Osteoblast (primary cell): ENCODE measurements at places on chromosomes 11 and 22. TPM values are rescaled to one million over a fixed set of nuclear protein-coding genes. Genes with fewer than 3 reads are reported as not detected.

DNA sequence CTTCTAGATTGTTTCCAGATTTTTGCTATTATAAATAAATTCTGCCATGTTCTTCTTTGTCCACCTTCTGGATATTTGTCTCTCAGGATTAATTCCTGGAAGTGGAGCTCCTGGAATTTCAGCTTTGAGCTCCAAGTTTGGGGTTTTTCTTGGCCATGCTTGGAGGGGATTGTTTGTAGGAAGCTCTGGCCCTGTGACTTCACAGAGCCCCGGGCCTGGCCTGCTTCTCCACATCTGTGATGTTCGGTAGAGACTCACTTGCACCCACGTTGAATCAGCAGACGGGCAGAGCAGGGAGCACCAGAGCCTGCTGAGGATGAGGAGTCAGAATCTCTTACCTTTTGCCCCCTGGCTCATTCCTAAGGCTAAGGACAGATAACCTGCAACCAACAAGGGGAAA, 35.7 kb downstream of the LRRC32 start:
- DNase-seq = no peak

- peak; percentile 87 for DNase-seq
Observed at GRCh38 chr22:35540595-35541253, at the start of gene RASD2. RASD2 (plus strand) TSS chr22:35540831; CDS start chr22:35546810, 5,979 bp downstream.

GRCh38 chr11:15149050-15149449, 34.3 kb downstream of the INSC start:
- no peak for DNase-seq

DNA sequence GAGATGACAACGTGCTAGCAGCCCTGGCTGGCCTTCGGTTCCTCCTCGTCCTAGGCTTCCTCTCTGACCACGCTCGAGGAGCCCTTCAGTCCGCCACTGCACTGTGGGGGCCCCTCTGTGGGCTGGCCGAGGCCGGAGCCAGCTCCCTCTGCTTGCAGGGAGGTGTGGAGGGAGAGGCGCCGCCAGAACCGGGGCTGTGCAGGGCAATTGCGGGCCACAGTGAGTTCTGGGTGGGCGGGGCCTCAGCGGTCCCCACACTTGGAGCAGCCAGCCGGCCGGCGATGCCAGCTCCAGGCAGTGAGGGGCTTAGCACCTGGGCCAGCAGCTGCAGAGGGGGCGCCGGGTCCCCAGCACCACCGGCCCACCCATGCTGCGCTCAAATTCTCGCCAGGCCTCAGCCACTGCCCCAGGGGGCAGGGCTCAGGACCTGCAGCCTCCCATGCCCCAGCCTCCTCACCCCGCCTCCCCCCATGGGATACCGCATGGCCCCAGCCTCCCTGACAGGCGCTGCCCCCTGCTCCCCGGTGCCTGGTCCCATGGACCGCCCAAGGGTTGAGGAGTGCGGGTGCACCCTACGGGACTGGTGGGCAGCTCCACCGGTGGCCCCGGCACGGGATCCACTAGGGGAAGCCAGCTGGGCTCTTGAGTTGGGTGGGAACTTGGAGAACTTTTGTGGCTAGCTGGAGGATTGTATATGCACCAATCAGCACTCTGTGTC, 399.4 kb downstream of the LUZP2 start:
- no peak for DNase-seq

- DNase-seq = peak; percentile 64
Observed at GRCh38 chr11:134656861-134657540, 245.0 kb upstream of the B3GAT1 start.

UNC93B1 gene
- total RNA-seq = 36.5 and 39.8 TPM in 2 replicates

MRPL48 gene
- 14.5 and 19.7 TPM in 2 replicates for total RNA-seq

IGSF22 gene
- total RNA-seq = not detected in 2 replicates

LRP4 gene
- 1.5 and 2.2 TPM in 2 replicates for total RNA-seq

DUSP8 gene
- total RNA-seq = under 0.01 TPM in 2 replicates

CECR2 gene
- not detected in 2 replicates for total RNA-seq

NCF4 gene
- total RNA-seq = under 0.01 and 0.36 TPM in 2 replicates

SLC22A8 gene
- total RNA-seq = not detected in 2 replicates
